ENCODE measurements at places on chromosomes 12 and 14.

- no peak for ATAC-seq
Observed at GRCh38 chr14:90963343-90963742, 97.1 kb downstream of the RPS6KA5 start.

- no peak for ATAC-seq
Observed at GRCh38 chr12:94225947-94226630, 77.7 kb downstream of the PLXNC1 start.

- no peak for ATAC-seq
Observed at GRCh38 chr12:121705514-121705913, 7.0 kb upstream of the TMEM120B start.

DNA sequence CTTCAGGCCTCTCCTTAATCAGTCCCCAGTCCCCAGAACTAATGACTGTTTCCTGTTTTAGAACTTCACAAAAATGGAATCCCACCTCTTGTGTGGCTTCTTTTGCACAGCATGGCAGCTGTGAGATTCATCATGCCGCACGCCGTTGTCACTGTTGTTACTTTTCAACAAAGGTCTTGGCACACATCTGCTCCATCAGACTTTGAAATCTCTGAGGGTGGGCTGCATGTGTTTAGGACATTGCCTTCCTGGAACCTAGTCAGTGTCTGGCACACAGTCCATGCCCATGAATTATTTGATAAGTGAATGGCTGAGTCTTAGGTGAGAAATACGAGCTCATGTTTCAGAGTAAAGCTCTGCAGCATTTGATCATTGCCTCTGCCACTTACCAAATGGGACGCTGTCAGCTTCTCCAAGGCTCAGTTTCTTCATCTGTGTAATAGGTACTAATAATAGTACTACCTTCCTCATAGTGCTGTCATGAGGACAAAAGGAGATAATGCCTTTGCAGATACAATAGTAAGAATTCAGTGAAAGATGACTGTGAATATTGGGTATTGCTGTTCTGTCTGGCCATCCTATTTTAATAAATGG, 90.4 kb downstream of the SRRM4 start:
- ATAC-seq, result no peak

DNA sequence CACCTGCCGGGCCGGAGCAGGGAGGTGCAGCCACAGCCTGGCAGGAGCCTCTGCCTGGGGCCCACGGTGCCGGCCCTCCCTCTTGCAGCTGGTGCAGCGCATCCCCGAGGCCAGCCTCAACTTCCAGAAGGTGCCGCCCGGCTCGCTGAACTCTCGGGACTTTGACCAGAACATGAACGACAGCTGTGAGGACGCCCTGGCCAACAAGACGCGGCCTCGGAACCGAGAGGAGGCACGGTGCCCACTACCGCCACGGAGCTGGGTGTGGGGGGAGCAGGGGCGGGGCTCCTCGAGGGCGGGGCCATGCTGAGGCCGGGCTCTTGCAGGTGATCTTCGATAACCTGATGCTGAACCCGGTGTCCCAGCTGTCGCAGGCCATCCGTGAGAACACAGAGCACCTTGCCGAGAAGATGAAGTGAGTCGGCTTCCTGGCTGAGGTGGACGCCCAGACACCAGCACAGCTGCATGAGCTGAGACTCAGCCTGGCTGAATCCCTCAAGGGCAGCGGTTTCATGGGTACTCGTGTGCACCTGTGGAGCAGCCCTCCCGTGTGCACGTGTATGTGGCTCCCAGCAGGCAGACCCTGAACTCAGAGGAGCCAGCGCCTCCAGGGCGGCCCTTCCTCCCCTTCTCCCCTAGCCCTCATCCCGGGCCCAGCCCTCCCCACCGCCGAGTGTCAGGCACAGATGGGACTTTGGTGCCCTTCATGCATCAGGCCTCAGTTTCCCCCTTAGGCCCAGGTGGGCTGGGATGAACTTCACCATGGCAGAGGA, 28.6 kb downstream of the CEP170B start:
- ATAC-seq, result no peak

DNA sequence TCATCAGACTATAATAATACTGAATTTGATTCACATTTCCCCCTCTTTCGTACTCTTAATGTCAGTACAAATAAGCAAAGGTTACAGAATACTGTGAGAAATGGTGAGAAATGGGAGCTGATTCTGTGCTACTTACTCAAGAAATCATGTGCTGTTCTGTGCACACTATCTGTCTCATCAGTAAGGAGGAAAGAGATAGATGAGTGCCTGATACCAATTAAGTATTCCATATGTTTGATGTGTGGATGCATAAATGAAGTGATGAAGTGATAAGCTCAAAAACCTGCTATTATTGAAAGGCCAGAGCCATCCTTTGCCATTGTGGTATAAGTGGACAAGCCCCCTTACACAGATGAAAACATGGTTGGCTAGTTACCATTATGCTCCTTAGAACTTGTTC, 127.7 kb downstream of the PDE3A start:
- ATAC-seq, result no peak

DNA sequence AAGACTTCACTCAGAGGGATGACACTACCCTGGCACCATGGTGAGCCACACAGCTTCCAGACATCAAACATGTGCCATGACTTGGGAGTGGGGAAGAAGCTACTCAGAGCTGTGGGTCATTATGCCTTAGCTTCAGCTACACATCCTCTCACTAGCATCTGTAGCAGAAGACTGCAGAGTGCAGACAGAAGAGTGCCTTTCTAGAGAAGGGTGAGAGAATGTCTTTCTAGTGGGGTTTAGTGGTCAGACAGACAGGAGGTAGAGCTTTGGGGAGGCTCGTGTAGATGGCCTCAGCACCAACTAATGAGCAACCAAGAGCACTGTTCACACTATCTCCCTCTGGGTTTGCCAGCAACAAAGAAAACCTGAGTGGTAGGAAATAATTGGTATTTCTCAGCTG, 4.9 kb upstream of the B4GALNT3 start:
- ATAC-seq, result no peak

GRCh38 chr12:20629414-20630156, 65.5 kb upstream of the SLCO1C1 start:
- ATAC-seq, result no peak

- ATAC-seq, result no peak
Observed at GRCh38 chr14:102225936-102226335, 79.0 kb downstream of the MOK start.

DNA sequence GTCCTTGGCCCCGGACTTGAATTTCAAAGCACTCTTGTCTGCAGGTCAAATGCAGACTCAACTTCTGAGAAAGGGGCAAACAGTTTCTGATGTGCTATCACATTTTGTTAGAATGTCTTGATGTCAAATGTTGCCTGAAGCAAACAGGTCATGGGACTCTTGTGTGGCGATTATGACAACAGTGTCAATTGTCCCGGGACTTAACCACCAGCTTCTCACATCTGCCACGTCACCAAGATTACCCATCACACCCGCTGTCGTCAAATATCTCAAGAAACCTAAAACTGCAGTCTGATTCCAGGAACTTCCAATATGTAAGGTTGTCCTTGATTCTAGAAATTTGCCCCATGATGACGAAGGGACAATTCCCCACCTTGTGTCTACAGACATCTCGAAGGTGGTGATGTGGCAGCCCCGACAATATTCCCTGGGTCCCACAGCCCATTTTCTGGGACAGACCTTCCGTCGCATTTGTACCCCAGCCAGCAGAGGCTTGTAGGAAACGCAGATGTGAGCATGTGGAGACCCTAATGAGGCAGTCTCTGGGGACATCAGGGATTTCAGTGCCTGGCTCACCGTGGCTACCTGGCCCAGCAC, 21.3 kb downstream of the LRTM2 start:
- ATAC-seq, result no peak

GRCh38 chr12:86663716-86664115, 407.5 kb upstream of the MGAT4C start:
- no peak for ATAC-seq

- ATAC-seq, result no peak
Observed at GRCh38 chr14:34036319-34036766, 85.5 kb upstream of the EGLN3 start.

DNA sequence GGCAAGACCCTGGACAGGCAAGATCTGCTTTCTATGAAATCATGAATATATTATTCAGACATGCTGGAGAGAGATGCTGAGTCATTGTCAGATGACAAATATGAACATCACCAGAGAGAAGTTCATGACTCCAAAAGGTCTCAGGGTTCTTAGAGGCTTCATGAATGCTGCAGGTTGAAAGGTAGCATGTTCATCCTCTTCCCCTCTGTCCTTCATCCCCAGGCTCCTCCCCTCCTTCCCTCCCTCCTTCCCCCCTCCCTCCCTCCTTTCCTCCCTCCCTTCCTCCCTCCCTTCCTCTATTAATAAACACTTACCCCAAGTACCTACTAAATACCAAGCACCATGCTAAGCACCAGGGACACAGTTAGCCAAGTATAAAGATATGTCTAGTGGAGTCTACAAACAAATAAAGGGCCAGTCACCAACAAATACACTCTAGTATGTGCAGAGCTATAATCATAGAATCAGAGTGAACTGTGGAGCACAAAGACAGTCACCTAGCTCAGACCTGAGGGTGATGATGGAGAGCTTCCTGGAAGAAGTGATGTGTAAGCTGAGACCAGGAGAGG, 46.2 kb downstream of the RPH3A start:
- peak; percentile 80 for ATAC-seq

GRCh38 chr14:75905147-75905904, 76.5 kb downstream of the TGFB3 start:
- ATAC-seq, result no peak
